ENCODE measurements at places on chromosomes 7 and 10.

- no peak for DNase-seq
These were observed 133.0 kb downstream of the VIPR2 start for GRCh38 chr7:159011722-159012022.

GRCh38 chr10:133439517-133440461 is 14.0 kb upstream of the SCART1 start:
- no peak for DNase-seq

DNA sequence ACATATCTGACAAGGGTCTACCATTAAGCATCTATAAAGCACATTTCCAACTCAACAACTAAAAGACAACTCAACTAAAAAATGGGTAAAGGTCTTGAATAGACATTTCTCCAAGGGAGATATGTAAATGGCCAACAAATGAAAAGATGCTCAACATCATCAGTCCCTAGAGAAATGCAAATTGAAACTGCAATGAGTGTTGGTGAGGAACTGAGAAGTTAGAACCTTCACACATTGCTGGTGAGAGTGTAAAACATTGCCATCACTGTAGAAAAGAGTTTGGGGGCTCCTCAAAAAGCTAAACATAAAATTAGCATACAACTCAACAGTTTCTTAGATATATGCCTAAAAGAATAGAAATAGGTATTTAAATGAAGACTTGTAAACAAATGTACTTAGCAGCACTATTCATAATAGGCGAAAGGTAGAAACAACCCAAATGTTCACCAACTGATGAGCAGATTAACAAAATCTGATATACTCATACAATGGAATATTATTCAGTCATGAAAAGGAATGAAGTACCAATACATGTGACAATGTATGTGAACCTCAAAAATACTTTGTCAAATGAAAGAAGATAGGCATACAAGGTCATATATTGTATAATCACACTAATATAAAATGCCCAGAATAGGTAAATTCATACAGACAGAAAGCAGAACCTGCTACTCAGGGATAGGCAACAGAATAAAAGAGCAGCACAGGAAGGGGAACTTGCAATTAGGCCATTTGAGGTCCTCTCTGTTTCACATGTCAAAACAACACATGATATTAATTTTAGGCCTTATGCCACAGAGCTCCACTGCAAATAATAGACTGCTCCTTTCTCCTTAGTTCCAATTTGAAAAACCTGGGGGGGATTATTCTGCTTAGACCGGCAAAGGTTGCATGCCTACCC is 10.6 kb upstream of the LRRC72 start:
- no peak for DNase-seq

DNA sequence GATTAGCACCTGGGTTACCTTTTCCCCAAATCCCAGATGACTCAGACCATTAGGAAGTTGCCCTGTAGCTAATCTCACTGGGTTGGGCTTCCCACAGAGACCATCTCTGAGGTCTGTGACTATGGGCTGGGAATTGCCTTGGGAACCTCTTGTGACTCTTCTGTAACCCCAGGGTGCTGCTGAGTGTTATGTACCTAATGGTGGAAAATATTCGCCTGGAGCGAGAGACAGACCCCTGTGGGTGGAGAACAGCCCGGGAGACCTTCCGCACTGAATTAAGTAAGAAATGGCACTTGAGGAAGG is 20.0 kb downstream of the STRIP2 start:
- no peak for DNase-seq

GRCh38 chr10:88932539-88933256 is 19.9 kb downstream of the ACTA2 start:
- no peak for DNase-seq

GRCh38 chr7:138626846-138627245 is 74.3 kb downstream of the SVOPL start:
- no peak for DNase-seq

DNA sequence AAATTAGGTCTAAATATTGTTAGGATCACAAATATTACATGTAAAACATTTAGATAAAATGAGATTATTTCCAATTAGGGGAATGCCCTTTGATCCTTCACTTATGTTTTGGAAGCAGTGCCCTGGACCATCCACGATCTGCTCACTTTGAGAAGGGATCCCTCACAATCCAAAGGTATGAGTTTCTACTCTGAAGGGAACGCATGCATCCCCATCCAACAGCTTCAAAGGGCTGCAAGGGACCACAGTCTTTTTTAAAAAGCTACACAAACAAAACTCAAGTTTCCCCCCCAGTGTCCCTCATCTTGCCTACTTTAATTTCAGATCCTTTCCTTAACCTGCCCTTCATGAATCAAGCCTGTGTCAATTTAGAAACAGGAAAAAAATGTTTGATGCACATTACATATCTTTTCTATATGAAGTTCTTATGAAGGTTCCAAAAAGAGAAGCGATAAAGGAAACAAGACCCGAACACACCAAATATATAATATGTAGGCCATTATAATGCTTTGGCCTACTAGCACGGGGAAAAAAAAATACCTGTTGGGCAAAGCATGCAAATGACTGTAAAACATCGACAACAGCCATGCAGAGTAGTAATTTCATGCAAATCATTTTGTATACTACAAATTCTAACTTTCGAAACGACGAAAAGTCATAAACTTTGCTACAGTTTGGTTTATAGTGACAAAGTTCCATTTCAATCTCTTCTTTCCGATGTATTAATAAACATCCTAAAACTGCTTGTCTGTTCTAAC is 2.0 kb downstream of the EIF3A start:
- DNase-seq = no peak

- no peak for DNase-seq
These were observed 6.4 kb upstream of the MKRN1 start for GRCh38 chr7:140485500-140486265.

DNA sequence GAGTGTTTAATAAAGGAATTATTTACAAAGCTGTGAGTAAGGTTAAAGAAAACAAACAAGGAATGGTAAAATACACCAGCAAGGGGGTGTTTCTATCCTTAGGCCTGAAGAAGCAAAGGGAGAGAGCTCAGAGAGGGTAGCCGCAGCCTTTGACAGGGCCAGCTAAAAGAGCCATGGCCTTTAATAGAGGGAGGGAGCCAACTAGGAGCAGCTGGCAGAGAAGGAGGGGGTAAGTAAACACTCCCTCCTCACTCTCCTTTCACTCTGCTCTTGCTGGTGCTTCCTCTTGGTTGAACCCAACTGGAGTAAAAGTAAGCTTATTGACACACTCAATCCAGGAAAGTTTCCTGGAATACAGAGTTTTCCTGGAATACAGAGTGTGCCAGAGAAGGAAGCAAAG is 87.5 kb downstream of the CH25H start:
- no peak for DNase-seq

DNA sequence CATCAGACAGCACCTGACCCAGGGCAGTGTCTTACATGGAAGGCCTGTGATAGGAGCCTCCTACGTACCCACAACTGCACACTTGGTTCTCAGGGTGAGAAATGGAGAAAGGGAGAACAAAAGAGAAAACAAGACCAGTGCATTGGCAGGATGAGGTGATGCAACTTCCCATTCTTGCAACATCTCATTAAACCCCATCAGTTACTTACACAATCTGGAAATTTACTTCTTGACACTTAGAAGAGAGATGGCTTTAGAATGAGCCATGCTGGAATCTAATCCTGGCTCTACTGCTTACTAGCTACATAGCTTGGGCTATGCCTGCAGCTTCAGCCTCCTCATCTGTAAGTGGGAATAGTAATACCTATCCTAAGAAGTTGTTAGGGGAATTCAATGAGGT is 391.7 kb downstream of the KCNMA1 start:
- no peak for DNase-seq

DNA sequence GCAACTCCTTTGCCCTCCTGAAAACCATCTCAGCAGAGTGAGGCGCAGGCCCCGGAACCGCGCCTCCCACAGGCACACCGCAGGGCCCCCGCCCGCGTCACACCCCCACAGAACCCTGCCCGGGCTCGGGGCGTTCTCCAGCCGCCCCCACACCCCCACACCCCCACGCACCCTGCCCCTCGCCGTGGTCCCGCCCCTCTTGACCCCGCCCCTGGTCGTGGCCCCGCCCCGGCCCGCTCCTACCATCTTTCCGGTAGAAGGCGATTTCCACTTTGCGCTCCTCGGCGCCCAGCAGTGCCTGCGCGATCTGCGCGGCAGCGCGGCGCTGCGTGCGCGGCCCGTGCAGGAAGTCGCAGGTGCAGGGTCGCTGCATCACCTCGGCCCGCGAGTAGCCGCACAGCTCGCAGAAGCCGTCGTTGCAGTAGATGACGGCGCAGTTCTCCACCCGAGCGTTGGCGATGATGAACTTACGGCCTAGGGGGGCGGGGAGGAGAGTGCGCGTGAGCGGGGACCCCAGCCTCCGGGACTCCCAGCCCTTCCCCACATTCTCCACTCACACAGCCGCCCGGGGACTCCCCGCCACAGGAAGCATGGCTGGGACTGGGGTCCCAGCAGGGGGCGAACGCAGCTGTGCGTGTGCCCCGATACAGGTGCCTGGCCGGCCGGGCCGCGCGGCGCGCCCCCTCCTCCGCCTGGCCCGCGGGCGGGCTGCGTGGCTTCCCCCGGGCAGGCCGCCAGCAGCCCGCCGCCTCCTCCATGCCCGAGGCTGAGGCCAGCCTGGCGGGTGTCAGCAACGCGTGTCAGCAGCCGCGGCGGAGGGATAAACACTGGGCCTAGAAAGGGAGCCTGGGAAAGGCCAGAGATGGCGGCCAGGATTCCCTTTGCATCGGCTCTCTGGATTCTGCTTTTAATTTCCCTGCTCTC is 3.4 kb downstream of the KCNH2 start:
- peak; percentile 67 for DNase-seq

- no peak for DNase-seq
These were observed 197.4 kb downstream of the ELMO1 start for GRCh38 chr7:37251222-37251621.

Measured in GM12892 (cell line).